ENCODE measurements at places on chromosomes 4 and X.

DNA sequence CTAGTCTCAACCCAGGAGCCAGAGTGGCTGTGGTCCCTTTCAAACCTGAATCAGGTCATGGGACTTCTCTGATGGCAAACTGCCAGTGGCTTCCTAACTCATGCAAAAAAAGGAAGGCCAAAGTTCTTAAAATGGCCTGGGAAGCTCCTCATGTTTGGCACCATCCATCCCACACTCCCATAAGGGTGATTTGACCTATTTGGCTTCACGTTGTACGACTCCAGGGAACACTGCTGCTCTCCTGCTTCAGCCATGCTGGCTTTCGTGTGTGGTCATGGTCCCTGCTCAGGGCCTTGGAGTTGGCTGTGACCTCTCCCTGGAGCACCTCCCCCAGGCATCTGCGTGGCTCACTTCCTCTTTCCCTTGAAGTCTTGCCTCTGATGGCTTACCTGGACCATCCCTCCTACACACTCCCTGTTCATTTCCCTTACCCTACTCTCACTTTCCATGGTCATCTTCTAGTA, 12.8 kb upstream of the TMSB4X start:
- no peak for DNase-seq

GRCh38 chr4:152591396-152591795, 55.5 kb upstream of the FBXW7 start:
- DNase-seq, result no peak

DNA sequence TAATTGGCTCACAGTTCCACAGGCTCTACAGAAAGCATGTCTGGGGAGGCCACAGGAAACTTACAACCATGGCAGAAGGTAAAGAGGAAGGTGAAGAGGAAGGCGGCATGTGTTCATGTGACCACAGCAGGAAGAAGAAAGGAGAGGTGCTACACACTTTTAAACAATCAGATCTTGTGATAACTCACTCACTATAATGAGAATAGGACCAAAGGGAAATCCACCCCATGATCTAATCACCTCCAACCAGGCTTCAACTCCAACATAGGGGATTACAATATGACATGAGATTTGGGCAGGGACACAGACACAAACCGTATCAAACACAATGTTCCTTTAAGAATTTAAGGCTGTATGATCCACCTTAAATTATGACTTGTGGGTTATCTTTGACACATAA, 10.5 kb upstream of the PGM2 start:
- DNase-seq, result no peak

DNA sequence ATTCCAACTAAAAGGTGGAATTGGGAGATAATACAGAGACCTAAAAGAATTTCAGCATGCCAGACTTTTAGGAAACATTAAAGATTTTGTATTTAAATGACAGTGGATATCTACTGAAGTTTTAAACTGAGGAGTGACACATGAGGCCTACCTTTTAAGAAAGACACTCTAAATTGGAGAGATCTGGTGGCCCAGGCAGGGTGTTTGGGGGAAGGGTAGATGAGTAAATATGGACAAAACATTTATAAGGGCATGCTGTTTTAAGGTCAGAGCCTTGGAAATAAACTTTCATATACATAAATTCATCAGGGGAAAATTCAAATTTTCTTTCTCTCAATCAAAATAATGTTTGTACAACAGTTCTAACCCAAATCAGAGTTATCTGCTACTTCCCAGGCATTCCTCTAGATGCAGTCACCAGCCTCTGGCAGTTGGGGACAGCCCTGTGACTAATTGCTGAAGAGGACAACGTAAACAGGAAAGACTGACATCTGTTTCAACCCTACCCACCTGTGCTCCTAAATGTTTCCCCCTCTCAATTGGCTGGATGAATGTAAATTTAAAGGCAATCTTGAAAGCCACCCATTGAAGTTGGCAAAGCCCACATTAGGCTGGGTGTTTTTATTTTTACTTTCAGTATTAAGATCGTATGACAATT, 1646.9 kb upstream of the ADGRL3 start:
- no peak for DNase-seq

GRCh38 chrX:130264573-130264972, 4.1 kb downstream of the ZNF280C start:
- DNase-seq, result no peak

- DNase-seq, result no peak
Observed at GRCh38 chrX:111868726-111869638, 7.0 kb upstream of the TRPC5OS start.

DNA sequence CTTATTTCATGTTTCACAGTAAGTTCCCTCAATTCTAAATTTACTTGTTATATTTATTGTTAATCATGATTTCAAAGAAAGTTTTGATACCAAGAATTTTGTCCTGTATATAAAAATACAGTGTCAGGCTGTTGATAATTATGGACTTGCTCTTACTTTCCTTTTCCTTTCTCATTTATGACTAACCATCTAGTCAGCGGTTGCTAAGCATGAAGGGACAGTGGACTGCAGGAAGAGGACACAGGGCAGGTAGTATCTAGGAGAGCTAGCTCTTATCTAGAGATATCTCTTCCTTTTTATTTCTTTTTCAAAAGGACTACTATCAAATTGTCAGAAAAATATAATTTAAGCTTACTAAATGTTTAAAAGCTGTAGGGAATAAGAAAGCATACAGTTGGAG, 1.6 kb downstream of the OPRPN start:
- DNase-seq, result no peak

GRCh38 chrX:70174754-70175153, 2.5 kb upstream of the DGAT2L6 start:
- no peak for DNase-seq

GRCh38 chr4:123676071-123676889, 279.7 kb downstream of the SPRY1 start:
- DNase-seq, result no peak

DNA sequence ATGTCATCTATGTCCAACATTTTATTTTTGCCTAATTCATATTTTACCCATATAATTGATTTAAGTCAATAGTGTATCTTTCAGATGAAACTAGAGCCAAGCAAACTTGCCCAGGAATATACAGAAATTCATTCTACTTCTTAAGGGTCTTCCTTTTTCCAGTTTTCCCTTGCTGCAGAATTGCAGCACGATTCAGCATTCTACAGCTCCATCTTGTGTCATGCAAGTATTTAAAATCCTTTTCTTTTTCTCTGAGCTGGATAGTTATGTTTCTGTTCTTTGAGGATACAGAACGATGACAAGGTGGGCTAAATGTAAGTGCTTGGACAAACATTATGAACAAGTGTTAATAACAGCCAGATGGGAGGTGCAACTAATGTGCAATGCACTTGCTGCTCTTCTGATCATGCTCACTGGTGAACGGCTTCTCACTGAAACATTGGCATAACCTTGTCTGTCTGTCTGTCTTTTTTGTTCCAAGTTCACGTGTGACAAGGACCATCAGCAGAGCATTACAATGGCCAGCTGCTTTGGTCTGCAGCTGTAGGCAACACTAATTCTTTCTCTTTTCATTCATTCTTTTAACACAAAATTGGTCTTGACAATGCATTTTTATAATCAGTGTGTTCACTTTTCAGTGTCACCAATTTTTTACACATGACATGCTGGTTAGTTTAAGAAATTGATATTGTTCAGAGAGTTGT, 1821.7 kb downstream of the ARAP2 start:
- DNase-seq, result no peak

DNA sequence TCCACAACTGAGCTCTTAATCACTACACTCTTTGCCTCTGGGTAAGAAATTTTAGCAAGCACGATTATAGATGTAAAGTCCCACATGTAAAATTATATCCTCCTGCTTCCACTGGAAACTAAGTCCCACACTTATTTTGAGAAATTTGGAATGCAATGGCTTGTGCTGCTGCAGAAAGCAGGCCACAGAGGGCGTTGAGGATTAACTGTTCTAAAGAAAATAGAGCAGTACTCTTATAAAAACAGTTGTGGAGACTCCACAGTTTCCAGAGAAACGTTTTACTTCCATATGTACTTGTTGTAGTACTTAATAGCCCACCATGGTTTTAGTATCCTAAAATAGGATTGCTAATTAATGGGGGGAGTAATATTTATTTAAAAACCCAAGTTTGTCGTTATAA, 1.7 kb upstream of the CENPC start:
- DNase-seq, result no peak

GRCh38 chr4:183318656-183319055, 1.4 kb downstream of the CLDN22 start:
- no peak for DNase-seq

DNA sequence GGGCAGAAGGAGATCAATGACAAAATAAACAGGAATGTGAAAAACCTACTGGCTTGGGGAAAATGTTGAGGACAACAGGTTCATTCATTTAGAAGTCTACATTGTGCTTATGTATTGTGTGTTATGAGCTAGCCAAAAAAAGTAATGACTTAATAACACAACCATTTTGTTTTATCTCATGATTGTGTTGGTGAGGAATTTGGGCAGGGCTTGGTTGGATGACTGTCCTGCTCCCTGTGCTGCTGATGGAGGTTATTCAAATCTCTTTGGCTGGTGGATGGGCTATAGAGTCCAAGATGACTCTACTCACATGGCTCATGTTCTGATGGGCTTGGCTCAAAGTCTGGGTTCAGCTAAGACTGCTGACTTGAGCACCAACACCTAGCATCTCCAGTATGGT, 116.3 kb downstream of the HS3ST1 start:
- DNase-seq, result no peak

GRCh38 chr4:123585111-123585510, 188.5 kb downstream of the SPRY1 start:
- no peak for DNase-seq

DNA sequence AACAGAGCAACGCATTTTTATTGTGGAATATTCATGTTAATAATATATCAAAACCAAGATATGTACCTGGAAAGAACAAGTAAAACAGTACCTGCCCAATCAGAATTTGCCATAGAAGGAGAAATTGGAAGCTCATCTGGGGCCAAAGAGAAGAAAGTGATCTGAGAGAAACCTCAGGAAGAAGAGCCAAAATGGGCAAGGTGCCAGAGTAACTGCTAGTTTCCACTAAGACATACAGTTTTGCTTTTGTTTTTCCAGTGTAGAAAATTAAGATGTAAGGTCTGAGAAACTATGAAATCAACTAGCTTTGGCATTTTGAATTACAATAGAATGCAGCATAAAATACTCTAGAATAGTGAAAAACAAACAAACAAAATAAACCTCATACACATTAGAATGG, 2201.2 kb downstream of the ARAP2 start:
- no peak for DNase-seq

GRCh38 chrX:108732630-108733321, 3.6 kb downstream of the IRS4 start:
- no peak for DNase-seq

DNA sequence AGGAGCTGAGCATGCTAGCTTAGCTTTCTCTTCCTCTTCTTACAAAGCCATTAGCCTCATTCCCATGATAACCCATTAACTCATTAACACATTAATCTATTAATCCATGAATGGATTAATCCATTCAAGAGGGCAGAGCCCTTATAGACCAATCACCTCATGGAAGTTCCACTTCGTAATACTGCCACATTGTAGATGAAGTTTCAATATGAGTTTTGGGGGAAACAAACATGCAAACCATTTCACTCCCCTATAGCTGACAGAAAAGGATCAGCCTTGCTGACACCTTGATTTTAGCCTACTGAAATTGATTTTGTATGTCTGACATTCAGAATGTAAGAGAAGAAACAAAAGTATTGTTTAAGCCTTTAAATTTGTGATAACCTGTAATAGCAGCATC, 251.8 kb upstream of the GALNTL6 start:
- no peak for DNase-seq

DNA sequence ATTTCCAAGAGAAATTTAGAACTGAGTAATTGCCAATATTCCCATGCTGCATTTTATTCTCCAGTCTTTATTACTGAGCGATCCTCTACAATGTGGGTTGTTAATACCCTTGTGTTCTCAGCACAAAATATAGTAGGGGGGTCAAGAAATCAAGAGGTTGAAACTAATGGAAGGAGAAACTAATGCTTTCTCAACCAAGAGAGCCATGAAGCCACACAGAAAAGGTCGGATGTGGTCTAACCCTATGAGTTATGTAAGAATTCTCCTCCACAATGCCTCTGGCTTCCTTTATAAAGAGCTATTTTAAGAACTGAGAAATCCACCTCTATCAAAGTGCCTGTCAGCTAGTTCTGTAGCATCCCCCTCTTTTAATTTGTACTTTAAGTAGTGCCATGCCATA, 268.5 kb downstream of the CHIC1 start:
- no peak for DNase-seq

- no peak for DNase-seq
Observed at GRCh38 chr4:915041-915474, 17.1 kb downstream of the GAK start.

GRCh38 chr4:69322055-69322454, 41.8 kb downstream of the UGT2B28 start:
- DNase-seq, result no peak

Measured in amniotic stem cell (primary cell).